ENCODE measurements at places on chromosomes 4 and X. TPM values are rescaled to one million over a fixed set of nuclear protein-coding genes. Genes with fewer than 3 reads are reported as not detected.
A peak's percentile ranks its signal among the peaks of the same experiment; 100 is the strongest.

DNA sequence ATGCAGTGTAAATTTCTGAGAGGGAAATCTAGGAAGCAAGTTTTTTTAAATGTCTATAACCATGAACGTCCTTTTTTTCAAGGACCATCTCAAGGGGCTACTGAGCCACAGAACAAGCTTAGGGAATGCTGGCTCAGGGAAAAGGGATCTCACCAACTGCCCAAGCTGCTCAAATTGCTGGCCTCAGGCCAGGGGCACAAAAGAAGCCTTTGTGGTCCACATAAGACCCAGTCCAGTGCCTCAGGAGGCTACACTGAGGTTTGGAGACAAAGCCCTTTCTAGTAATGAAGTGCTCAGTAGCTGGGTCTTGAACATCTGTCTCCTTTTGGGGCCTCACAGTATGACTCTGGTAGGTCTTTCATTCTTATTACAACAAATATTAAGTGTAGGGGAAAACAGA lies 305.5 kb downstream of the RAB28 start:
- no peak overlapping the region for H3K4me3 ChIP-seq
- H3K27me3 ChIP-seq, result peaks cover 4% of the 10 kb centered on the region
- no peak overlapping the region for H3K27ac ChIP-seq
- DNase-seq, result no peak
- H3K4me1 ChIP-seq, result no peaks in the 10 kb centered on the region

UBE2A gene
- polyA plus RNA-seq, result 54.9 TPM

GRCh38 chr4:91734682-91735081 lies 569.1 kb upstream of the GRID2 start:
- H3K36me3 ChIP-seq, result no peaks in the 10 kb centered on the region
- no peaks in the 10 kb centered on the region for H3K4me1 ChIP-seq
- DNase-seq, result no peak

DNA sequence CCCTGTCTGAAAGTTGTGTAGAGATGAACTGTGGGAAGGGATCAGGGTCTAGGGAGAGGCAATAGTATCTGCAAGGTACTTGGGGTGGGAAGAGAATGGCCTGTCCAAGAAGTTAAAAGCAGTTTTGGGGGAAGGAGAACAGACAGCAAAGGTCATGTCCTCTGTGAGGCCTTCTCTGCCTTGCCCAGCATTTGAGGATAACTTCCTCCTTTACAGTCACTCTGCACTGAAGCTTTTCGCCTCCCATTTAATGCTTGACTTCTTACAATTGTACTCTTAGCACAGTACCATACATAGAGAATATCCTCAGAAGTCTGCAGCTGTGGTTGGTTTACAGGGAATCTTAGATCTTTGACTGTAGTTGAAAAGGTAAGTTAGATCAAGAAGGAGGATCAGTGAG lies 121.8 kb upstream of the AP1S2 start:
- H3K4me3 ChIP-seq, result no peak overlapping the region
- no peaks in the 10 kb centered on the region for H3K4me1 ChIP-seq
- no peak overlapping the region for H3K27ac ChIP-seq

DNA sequence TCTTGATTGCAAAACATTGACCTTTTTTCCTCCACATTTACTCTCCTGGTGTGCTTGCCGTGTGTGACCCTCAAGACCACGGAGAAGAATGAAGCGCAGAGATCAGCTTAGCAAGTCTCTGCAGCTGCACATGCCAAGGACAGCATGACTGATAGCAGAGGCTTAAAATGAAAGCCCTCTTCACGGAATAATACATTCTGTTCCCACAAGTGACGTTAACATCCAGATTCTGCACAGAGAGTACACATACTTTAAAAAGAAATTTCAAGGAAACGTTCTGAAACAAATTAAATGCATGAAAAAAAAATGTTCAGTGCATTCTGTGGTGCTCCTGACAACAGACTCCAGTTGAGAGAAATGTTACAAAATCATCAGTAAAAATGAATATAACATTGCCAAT lies 60.9 kb downstream of the SLC7A11 start:
- no peak overlapping the region for H3K27ac ChIP-seq
- H3K27me3 ChIP-seq, result no peaks in the 10 kb centered on the region
- no peaks in the 10 kb centered on the region for H3K4me1 ChIP-seq
- no peak for DNase-seq

ANXA3 gene
- 10.4 TPM for polyA plus RNA-seq

- no peaks in the 10 kb centered on the region for H3K27me3 ChIP-seq
- H3K27ac ChIP-seq, result no peak overlapping the region
- H3K36me3 ChIP-seq, result no peaks in the 10 kb centered on the region
- no peaks in the 10 kb centered on the region for H3K4me1 ChIP-seq
- DNase-seq, result no peak
Observed at GRCh38 chr4:120293341-120293740, 226.7 kb upstream of the MAD2L1 start.

DNA sequence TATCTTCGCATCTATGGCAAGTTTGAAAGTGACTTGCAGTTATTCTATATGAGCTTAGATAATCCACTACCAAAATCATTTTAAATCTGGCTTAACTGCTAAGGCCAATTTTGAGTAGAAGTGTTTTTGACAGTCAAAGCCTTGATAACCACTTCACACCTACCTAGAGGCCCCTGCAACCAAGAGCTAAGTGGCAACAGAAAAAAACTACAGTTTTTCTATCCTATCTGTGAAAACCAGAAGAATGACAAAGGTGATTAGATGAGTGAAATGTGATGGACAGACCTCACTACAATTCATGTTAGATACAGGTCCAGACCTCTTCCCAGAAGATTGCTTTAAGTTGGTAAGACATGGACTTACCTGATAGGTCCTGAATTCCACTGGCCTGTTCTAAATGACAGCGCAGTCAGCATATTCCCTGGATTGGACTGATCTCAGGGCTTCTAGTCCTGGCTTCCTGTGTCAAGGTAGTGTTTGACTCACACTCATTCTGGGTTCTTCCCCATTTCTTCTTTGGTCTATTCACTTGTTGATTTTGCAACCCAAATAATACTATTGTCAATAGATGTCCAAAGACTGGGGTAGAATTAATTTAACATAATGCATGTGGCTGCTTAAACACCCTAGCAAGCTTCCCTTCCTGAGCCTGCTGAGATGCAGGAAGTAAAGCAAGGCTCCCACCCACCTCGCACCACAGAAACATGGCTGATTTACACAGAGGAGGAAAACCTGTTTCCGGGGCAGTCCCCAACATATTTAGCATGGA lies 65.1 kb downstream of the PPP3CA start:
- no peak for DNase-seq
- no peak overlapping the region for H3K27ac ChIP-seq
- H3K36me3 ChIP-seq, result no peaks in the 10 kb centered on the region
- no peaks in the 10 kb centered on the region for H3K27me3 ChIP-seq

DNA sequence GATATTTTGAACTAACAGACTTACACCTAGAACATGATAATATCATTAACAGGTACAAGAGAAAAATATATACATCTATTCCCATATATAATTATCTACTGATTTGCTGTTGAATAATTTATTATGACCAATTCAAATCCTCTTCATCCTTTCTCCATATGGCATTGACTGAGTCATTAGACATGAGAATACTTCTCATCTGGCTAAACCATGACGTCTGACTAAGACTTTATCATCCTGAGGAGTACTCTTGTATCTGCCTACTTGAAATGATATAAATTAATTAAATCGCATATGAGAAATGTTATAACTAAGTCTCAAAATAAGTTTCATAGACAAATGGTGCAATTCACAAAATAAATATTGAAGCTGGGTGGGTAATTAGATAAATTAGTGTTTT lies 67.4 kb downstream of the EMCN start:
- no peak overlapping the region for H3K27ac ChIP-seq
- H3K4me3 ChIP-seq, result no peak overlapping the region
- no peak for DNase-seq
- H3K4me1 ChIP-seq, result no peaks in the 10 kb centered on the region
- no peaks in the 10 kb centered on the region for H3K27me3 ChIP-seq

DNA sequence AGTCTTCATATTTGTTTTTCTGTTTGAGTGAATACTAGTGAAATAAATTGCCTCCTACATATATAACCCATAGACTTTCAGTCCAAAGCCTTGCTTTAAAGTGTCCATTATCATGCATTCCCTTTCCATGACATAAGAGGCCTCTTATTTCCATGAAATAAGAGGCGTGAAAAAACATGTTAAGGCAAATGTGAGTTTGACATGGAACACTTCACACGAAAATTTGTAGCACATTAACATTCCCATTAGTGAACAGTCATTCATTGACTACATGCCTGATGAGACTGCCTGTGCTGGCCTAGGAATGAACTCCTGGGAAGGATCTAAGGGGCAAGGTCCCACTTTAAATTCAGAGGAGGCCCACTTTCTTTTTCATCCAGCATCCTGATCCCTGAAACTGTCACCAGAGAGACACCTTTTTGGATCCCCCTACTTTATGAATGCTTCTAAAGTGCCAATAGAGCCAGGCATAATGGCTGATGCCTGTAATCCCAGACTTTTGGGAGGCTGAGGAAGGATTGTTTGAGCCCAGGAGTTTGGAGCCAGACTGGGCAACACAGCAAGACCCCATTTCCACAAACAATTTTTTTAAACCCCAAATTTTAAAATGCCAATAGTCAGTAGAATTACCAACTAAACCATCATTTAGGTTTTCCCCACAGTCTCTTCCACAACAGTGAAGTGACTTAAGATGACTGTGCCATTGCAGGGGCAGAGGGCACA lies 6.7 kb downstream of the RTL8B start:
- DNase-seq, result no peak
- H3K27me3 ChIP-seq, result peaks cover 3% of the 10 kb centered on the region
- no peaks in the 10 kb centered on the region for H3K36me3 ChIP-seq
- H3K4me1 ChIP-seq, result no peaks in the 10 kb centered on the region
- H3K27ac ChIP-seq, result no peak overlapping the region

- no peaks in the 10 kb centered on the region for H3K27me3 ChIP-seq
- H3K27ac ChIP-seq, result no peak overlapping the region
- H3K4me3 ChIP-seq, result no peak overlapping the region
- H3K36me3 ChIP-seq, result no peaks in the 10 kb centered on the region
Observed at GRCh38 chrX:39163581-39164126, 362.4 kb downstream of the MID1IP1 start.

DNA sequence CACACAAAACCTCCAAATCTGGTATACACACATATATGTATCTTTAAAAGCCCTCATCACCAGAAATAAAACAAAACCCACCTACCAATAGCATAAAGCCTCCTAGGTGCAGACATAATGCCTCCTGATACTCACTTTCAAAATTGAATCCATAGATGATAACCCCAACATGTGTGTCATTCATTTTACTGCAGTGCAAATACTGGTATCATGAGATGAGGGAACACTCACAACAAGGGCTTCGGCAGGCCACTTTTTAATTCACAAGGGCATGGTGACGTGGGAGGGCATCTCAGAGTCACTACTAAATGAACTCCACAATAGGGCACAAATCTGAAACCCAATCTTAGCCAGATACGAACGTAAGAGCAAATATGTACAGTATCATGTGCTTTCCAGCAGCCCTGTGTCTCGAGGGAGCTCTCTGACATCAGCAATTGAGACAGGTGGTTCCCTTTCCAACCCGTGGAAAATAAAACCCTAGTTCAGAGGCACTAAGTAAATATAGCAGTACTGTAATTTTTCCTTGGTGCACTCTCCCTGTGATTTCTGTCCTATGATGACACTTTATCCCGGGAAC lies 14.1 kb upstream of the PPARGC1A start:
- H3K36me3 ChIP-seq, result no peaks in the 10 kb centered on the region
- H3K27ac ChIP-seq, result no peak overlapping the region
- no peaks in the 10 kb centered on the region for H3K27me3 ChIP-seq
- no peaks in the 10 kb centered on the region for H3K4me1 ChIP-seq

GRCh38 chr4:80454040-80454439 lies 118.5 kb downstream of the CFAP299 start:
- no peaks in the 10 kb centered on the region for H3K36me3 ChIP-seq
- no peaks in the 10 kb centered on the region for H3K27me3 ChIP-seq
- no peak overlapping the region for H3K27ac ChIP-seq

DNA sequence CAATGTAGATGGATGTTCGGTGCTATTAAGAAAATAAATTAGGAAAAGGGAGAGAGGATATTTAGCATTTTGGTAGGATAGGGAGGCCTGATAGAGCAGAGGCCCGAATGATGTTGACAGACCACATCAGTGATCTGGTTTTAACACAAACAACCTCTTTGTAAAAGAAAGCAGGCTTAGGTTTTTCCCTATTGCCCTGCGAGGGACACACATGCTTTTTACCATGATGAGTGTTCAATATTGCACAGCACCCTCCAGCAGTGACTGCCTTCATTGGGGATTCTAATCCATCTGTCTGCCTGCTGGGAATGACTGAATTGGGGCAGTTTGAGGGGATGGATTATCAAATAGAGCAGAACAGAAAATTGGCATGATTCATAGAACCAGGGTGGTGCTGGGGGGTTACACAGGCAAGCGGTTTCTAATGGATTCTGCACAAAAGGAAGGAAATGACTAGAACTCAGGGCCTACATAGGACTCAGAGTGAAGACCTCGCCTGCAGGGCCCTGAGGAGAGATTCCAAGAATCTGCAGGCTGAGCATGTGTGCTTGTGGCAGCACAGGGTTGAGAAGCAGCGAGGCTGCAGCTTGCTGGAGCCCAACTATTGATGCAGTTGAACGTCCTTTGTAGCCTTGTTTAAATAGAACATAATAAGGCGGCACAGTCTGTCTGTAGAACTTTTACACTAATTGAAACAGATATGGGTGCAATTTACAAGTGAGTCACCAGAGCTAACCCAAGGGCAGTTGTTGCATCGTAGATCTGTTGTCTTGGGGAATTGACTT lies 58.0 kb downstream of the RHOH start:
- no peak for DNase-seq
- no peak overlapping the region for H3K4me3 ChIP-seq
- H3K27ac ChIP-seq, result no peak overlapping the region
- no peaks in the 10 kb centered on the region for H3K36me3 ChIP-seq
- no peaks in the 10 kb centered on the region for H3K4me1 ChIP-seq

SPATA4 gene
- polyA plus RNA-seq, result not detected

DNA sequence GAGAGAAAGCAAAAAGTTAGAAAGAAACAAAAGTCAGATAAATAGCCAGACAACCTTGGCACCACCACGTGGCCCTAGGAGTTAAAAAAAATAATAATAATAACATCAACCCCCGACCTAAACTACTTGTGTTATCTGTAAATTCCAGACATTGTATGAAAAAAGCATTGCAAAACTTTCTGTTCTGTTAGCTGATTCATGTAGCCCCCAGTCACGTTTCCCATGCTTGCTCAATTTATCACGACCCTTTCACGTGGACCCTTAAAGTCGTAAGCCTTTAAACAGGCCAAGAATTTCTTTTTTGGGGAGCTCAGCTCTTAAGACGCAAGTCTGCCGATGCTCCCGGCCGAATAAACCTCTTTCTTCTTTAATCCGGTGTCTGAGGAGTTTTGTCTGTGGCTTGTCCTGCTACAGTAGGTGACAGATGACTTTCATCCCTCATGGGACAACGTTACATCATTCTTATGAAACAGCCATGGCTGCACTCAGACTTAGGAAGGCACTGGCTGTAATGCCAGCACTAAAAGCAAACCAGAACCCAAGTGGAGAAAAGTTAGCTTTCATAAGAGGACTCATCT lies 520 bp downstream of the ACOX3 start:
- peak overlapping the region; percentile 97 for H3K4me3 ChIP-seq
- peaks cover 9% of the 10 kb centered on the region for H3K36me3 ChIP-seq

H2BW2 gene
- not detected for polyA plus RNA-seq

OTUD6A gene
- not detected for polyA plus RNA-seq

BST1 gene
- not detected for polyA plus RNA-seq

- no peaks in the 10 kb centered on the region for H3K36me3 ChIP-seq
- no peak overlapping the region for H3K27ac ChIP-seq
- H3K4me3 ChIP-seq, result no peak overlapping the region
- no peaks in the 10 kb centered on the region for H3K4me1 ChIP-seq
- H3K27me3 ChIP-seq, result no peaks in the 10 kb centered on the region
- no peak for DNase-seq
Observed at GRCh38 chr4:14726877-14727361, 275.4 kb upstream of the CPEB2 start.

Measured in K562 (cell line).